Hepatocyte (in vitro differentiated cells): ENCODE measurements at places on chromosomes 4 and X. TPM values are rescaled to one million over a fixed set of nuclear protein-coding genes. Genes with fewer than 3 reads are reported as not detected.

GLRA2 gene
- polyA plus RNA-seq: not detected in 2 replicates

CYSLTR1 gene
- 0.11 and 0.50 TPM in 2 replicates for polyA plus RNA-seq

MAMLD1 gene
- 2.4 and 4.0 TPM in 2 replicates for polyA plus RNA-seq

PAQR3 gene
- polyA plus RNA-seq: 6.1 and 10.2 TPM in 2 replicates

OPHN1 gene
- polyA plus RNA-seq: 4.5 and 4.8 TPM in 2 replicates

F8 gene
- 0.92 and 1.7 TPM in 2 replicates for polyA plus RNA-seq

TACC3 gene
- 14.8 and 16.7 TPM in 2 replicates for polyA plus RNA-seq

GAGE12D gene
- not detected in 2 replicates for polyA plus RNA-seq

DNA sequence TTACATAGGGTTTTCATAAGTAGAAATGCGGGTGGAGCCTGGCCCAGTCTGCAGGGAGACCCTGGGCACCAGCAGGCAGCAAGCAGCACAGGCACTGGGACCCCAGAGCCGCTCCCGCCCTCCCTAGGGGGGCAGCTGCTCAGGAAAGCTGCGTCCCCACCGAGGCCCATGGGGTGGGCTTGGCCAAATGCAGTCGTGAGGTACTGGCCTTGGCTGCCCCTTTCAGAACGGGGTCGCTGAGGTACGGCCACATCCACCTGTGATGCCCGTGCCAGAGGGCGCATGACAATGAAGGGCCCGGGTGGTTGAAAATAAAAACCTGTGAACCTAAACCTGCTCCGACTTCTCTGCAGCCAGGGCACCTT lies 16.7 kb downstream of the TMEM175 start:
- no peak for DNase-seq

DNA sequence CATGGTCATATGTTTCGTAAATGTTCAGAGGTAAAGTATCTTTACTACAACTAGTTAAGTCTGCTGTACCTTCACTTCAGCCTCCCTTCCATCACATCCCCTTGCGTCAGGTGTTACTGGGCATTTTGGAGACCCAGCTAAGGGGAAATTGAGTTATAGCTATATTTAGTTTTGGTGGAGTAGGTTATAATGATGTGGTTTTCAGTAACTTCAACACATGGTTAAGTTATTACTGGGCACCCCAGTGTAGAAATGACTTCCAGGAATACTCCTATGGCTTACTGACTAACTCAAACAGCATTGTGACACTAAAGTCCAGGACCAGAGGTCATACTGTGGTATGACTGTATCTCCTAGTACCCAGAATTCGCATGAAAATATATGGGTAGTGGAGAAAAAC lies 23.4 kb upstream of the ACSL1 start:
- no peak for DNase-seq

- no peak for DNase-seq
Measured at GRCh38 chr4:121189326-121190215, 25.4 kb upstream of the TNIP3 start.

DNA sequence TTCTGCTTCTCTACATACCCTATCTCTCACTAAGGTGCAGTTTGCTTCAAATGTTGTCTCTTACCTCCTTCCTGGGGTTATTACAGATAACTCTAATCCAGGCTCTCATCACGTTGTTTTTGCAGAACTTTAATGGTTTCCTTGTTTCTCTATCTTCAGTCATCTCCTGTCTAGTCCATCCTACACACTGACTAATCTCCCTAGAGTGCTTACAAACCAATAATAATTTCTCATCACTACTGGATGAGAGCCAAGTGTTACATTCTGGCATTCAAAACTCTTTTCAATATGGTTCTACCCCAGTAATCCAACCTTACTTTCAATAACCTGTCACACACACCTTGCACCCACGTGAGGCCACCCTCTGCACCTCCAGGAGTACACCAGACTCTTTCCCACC lies 86.1 kb downstream of the SYNPO2 start:
- no peak for DNase-seq

GRCh38 chrX:150363561-150364346 lies 637 bp downstream of the MAMLD1 start:
- peak; percentile 55 for DNase-seq

DNA sequence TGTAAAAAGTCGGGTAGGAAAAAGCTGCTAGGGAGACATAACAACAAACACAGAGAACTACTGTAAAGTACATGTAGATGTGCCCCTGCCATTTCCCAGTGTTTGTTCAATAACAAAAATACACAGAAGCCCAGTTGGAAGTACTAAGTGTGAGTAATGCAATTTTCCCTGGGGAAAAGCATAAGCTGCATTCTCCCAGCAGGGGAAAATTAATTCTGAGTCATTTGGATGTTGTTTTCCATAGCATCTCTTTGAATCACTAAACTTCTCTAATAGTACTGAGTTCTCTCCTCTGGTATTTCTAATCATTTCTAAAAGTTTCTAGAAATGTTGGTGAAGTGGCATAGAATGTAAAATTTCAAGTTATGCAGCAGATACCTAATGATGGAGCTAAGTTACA lies 1114.9 kb downstream of the C4orf33 start:
- no peak for DNase-seq

DNA sequence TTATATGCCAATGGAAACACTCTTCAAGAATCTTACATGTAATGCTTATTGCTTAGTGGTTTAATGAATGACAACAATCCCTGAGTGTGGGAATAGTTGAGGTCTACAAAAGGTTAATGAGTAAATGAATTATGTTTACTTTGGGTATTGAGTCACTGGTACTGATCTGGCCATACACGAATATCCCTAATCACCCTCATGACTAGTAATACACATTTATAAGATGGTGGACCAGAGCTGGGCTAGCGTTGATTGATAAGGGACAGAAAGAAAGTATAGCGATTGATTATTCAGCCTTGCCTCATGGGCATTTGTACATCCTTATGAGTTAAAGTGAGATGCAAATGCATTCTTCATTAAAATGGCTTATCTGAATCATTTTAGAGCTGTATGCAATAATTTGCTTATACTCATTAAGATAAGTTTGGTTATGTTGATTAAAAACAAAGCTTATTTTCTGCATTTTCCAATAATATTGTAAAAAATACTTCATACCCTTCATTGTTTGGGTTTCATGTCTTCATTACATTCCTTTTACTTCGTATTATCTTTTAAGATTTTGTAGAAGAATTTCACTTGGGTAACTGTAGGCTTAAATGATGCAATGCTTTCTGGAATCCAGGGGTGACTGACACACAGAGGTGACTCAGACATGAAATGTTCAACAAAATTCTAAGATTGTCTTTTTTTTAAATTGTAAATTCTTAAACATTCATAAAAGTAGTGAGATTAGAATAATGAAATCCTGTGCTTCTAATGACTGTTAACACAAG lies 47.4 kb downstream of the FGF2 start:
- peak; percentile 16 for DNase-seq

DNA sequence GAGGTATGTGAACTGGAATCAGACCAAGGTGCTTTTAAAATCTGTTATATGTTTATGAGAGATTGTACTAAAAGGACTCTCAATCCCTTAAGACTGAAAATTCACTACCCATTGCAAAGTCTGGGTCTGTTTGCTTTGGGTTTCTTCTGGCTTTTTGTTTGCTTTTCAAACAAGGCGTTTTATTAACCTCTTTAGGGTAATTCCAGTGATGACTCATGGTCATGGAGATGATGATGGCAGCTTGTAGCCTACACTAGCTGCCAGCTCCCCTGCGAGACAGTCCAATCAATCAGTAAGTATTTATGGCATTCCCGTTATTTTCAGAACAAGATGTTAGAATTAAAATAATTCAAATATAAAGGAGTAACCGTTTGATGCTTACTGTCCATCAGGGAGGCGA lies 643.8 kb upstream of the FTHL17 start:
- DNase-seq: peak; percentile 23

DNA sequence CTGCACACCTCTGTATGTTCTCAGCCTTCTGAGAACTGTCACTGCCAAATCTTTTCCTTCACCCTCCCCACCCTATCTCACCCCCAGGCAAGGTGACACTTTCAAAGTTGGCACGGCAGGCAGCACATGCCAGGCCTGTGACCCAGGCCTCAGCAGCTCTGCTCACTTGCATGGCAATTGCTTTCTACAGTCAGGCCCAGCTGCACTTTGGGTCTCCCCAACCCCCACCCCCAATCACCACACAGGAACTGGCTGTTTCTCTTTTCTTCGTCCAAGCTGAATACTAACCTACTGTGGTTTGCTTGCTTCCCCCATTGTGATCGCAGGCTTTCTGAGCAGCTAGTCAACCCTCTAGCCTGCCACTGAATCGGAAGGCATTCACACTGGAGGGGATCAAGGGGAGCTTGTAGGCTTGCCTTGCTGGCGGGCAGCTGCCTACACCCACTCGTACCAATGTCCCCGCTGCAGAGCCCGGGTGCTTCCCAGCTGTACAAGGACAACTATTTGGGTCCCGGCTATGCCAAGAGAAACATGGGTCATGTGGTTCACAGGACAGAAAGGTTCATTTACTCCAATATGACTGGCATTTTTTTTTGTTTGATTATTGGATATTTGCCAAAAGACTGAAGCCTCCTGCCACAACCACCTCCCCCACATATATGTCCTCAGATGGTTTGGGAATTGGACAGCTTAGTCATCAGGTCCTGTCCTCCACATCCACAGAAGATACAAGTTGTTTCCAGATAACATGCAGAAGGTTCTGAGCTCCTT lies 28.1 kb downstream of the SLC25A43 start:
- no peak for DNase-seq

GRCh38 chr4:165844161-165844560 lies 28.9 kb upstream of the TLL1 start:
- no peak for DNase-seq

DNA sequence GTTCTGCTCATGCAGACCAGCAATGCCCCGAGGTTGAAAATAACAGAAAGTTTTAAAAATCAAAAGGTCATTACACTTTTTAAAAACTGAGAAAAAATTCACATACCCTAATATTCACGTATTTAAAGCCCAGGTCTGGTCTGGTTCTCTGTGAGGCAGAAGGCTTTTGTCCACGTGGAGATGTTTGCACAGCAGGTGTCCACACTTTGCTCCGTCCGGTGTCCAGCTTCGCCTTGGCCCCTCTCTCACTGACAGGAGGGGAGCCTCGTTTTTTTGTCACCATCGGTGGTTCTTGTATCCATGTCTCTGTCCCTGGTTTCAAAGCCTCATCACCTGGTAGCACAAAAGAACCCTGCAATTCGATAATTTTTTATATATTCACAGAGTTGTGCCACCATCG lies 434.6 kb upstream of the FRG1 start:
- no peak for DNase-seq

DNA sequence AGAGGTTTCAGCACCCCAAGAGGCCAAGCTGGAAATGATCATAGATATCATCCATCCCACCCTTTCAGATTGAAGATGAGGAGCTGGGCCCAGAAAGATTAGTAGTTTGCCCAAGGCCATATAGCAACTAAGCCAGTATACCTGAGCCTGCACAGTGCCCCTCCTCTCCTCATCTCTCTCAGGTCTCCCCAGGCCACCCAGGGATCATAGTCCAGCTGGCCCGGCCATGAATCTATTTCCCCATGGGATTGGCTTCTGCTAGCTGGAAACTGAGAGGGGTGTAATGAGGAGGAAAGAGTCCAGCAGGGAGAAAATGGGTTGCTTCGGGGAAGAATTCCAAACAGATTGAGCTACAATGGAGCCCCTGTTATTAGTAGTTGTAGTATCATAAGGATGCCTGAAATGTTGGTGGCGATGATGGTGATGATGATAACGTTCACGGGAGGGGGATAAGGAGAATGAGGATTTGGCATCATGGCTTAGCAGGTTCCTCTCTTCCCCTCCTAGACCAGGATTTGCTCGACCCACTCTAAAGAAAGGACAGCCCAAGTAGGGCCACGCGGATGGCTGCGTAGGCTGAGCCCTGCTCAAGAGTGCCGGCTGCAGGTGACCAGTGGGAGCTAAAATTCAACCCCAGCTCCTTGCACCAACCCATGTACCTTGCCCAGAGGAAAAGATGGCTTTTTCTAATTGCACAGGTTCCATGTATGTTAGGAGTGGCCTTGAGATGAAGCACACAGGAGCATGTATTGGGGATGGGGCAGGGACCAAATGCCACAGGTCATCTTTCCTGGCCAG lies 117.8 kb upstream of the PJA1 start:
- DNase-seq: no peak

- no peak for DNase-seq
Measured at GRCh38 chr4:89347363-89348025, 39.9 kb upstream of the GPRIN3 start.

- DNase-seq: no peak
Measured at GRCh38 chr4:112655270-112655669, 18.3 kb downstream of the LARP7 start.

DNA sequence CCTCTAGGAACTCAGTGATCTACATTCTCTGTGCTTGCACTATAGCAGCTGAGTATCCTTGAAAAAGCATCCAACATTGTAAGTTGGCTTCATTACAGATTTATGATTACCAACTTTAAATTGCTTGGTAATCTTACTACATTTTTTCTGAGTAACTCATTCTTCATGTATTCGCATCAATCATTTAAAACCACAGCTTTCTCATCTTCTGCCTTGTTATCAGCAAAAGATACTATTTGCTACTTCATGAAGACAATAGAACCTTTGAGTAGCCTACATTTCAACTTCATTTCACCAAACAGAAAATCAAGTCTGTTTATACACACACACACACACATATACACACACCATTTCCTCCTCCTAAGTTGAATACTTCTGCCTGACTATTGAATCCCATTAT lies 6.2 kb upstream of the DCAF8L2 start:
- no peak for DNase-seq

DNA sequence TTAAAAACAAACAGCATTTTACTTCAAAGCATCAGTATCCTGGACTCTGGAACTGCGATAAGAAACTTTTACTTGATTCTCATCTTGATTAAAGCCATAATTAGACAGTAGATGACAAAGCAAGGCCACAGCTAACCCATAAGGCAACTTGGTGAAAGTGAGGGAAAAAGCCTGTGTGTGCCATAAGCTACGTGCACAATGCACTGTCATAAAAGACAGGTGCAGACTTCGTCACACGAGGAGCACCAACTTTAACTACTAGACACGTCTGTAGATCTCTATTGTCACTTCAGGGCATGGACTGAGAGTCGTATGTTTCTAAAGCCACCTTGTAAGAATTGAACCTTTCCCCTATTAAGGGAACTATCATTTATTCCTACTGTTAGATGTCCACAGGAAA lies 13.1 kb downstream of the CTPS2 start:
- DNase-seq: no peak

GRCh38 chrX:6599230-6599860 lies 64.4 kb upstream of the VCX3A start:
- no peak for DNase-seq

GRCh38 chr4:71294301-71294700 lies 44.5 kb upstream of the SLC4A4 start:
- no peak for DNase-seq

GRCh38 chr4:156378033-156378665 lies 424.5 kb upstream of the CTSO start:
- DNase-seq: peak; percentile 58
